Activated CD8-positive, alpha-beta T cell treated with anti-CD3 and anti-CD28 coated beads for 36 hours (primary cell): ENCODE measurements at places on chromosomes 1 and 21. TPM values are rescaled to one million over a fixed set of nuclear protein-coding genes. Genes with fewer than 3 reads are reported as not detected.
A peak's percentile ranks its signal among the peaks of the same experiment; 100 is the strongest.

DNA sequence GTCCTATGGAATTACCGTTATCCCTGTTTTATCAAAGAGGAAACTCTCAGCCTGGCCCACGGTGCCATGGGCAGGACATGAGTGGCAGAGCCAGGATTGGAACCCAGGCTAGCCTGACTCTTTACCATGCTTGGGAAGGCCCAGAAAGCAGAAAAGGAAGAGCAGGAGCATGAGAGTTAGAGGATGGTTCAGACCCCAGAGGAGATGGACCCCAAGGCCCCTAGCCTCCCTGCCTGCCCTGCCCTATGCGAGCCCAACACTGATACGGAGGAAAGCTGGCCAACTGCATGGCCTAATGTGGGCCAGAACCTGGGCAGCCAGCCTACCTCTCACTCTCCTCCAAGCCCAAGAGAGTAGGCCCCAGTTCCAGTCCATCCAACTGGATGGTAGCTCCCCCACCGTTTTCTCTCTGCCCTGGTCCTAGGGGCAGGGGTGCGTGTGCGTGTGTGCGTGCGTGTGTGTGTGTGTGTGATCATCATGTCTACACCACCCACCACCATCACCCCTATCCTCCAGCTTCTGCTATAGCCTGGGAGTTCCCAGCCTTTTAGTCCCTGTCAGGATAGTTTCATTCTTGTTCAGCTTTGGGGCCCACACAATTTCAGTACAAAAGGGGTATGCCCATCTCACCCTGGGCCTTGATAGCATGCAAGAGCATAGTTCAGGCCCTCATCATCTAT, 15.4 kb upstream of the MEX3A start:
- DNase-seq, result peak; percentile 78
- peak overlapping the region; percentile 93 for H3K27ac ChIP-seq
- H3K27me3 ChIP-seq, result peaks cover 17% of the 10 kb centered on the region
- peaks cover 45% of the 10 kb centered on the region for H3K4me1 ChIP-seq
- no peaks in the 10 kb centered on the region for H3K36me3 ChIP-seq

DNA sequence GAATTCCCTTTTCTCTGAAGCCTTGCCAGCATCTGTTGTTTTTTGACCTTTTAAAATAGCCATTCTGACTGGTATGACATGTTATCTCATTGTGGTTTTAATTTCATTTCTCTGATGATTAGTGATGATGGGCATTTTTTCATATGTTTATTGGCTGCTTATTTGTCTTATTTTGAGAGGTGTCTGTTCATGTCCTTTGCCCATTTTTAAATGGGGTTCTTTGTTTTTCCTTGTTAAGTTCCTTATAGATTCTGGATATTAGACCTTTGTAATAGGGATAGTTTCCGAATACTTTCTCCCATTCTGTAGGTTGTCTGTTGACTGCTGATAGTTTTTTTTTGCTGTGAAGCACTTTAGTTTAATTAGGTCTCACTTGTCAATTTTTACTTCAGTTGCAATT, 54.0 kb upstream of the C1orf185 start:
- no peak overlapping the region for H3K27ac ChIP-seq
- DNase-seq, result no peak
- no peaks in the 10 kb centered on the region for H3K36me3 ChIP-seq
- no peak overlapping the region for H3K4me3 ChIP-seq
- H3K4me1 ChIP-seq, result no peaks in the 10 kb centered on the region

DNA sequence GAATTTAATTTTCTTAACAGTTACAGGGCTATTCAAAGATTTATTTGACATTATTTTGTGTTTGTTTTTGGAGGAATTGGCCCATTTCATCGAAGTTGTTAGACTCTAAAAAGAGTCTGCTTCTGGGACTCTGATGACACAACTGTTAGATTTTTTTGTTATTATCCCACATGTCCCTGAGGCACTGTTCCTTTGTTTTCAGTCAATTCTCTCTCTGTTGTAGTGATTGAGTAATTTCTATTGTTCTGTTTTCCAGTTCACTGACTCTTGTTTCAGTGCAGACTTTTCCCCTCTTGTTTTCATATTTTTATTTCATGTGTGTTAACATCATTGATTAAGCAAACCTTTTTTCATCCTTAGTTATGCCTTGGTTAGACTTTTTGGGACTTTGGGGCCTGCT, 325.0 kb downstream of the ZNF326 start:
- H3K4me3 ChIP-seq, result no peak overlapping the region
- H3K27ac ChIP-seq, result no peak overlapping the region
- H3K36me3 ChIP-seq, result no peaks in the 10 kb centered on the region

DNA sequence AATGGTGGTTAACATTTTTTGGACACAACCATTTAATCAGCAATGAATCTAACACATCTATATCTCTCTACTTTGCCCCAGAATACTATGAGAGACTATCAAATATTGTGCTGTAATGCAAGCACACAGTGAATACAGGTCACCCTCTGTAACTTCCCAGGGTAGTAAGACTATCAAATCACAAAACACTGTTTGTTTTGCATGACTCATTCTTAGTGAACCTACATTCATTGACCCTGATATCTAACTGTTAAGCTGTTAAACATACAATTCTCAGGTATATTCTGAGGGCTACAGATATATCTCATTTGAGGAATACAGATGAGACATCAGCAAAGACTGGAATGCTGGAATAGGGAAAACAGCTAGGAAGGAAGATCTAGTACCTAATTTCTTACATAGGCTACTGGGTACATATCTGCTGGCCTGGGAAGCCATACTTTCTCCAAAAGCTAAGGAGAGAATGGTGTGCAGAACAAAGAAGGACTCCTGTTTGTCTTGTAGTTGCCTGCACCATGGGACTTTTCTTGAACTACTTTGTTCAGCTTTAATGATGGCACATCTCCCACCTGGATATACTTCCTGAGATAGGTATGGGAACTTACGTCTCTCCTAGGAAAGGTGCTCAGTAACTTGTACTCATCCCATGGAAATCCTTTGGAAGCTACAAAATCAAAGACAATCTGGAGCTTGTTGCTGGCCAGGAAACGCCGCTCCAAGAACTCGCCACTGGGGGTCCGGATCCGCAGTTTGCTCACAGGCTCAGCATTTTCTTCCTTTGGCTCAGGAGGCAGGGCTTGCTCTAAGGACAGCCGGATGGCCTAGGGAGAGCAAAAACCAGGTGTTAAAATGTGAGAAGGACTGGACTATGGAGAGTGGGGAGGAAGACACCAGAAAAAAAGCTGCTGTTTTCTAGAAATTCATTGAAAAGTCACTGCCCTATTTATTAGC, 51.9 kb upstream of the DMRTA2 start:
- H3K36me3 ChIP-seq, result peaks cover 16% of the 10 kb centered on the region
- no peak overlapping the region for H3K4me3 ChIP-seq
- H3K4me1 ChIP-seq, result no peaks in the 10 kb centered on the region
- DNase-seq, result no peak
- no peaks in the 10 kb centered on the region for H3K27me3 ChIP-seq

The CCDC17 gene
- 1.7 TPM for total RNA-seq

The CLDN14 gene
- not detected for total RNA-seq

The BRINP3 gene
- not detected for total RNA-seq

The ACTRT2 gene
- not detected for total RNA-seq
